ENCODE measurements at places on chromosomes 7 and 10.

- DNase-seq: no peak
Measured at GRCh38 chr7:95298091-95298490, 26.2 kb downstream of the PON1 start.

DNA sequence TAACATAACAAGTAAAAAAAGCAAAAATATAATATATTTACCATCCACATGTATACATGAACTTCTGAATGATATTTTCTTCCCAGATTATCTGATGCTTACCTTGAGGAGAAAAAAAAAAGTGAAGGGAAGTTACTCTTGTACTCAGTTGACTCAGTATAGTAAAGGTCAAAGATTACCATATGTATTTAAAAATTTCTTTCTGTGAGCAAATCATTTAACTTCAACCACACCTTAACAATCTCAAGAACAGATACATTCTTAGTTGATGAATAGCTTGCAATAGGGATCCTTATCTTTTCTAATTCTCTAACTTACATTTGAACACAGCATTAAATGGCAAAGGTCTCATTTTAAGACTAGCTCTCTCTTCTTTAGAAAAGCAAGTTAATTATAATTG, 29.8 kb downstream of the PRR15 start:
- no peak for DNase-seq

GRCh38 chr10:15571575-15571974, 148.1 kb downstream of the ITGA8 start:
- no peak for DNase-seq

GRCh38 chr7:135728136-135728669, at the start of gene SLC13A4:
Gene SLC13A4 (minus strand): TSS chr7:135728186. CDS start chr7:135727496, 690 bp downstream.
- DNase-seq: no peak

DNA sequence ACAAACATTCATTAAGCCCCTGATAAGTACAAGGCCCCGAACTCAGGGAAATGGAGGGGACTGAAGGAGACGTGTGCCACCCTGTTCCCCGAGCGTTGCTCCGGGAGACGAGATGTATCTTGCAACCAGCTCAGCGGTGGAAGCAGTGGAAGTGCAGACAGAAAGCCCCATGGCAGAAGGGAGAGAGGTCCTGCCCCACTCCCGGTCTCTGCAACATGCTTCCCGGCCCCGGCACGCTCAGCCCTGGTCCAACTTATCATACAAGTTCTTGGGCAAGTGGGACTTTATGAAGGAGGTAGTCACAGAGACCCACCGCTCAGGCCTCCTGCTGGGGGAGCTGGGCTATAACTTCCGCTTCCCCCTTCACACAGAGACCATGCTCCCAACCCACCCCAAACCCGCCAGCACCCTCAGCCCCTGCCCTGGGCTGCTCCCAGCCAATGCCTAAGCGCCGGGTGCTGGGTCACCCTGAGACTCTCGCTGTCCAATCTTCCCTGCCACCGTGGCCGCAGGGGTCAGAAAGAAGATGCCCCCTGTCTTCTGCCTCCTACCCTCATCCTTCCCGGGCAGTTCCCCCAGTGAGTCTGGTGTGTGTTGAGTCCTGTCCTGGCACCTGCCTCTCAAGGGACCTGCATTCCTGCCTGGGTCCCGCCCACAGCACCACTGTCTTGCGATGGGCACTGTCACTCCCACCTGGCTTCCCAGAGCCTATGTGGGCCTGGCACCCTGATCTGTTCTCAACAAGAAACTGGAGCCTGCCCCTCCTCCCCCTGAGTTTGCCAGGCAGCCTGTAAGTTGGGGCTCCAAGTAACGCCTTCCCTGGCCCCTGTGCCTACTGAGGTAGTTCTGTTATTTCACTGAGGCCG, 157.7 kb downstream of the PRKAG2 start:
- no peak for DNase-seq

- no peak for DNase-seq
Measured at GRCh38 chr10:28298951-28299350, 3.9 kb downstream of the MPP7 start.

DNA sequence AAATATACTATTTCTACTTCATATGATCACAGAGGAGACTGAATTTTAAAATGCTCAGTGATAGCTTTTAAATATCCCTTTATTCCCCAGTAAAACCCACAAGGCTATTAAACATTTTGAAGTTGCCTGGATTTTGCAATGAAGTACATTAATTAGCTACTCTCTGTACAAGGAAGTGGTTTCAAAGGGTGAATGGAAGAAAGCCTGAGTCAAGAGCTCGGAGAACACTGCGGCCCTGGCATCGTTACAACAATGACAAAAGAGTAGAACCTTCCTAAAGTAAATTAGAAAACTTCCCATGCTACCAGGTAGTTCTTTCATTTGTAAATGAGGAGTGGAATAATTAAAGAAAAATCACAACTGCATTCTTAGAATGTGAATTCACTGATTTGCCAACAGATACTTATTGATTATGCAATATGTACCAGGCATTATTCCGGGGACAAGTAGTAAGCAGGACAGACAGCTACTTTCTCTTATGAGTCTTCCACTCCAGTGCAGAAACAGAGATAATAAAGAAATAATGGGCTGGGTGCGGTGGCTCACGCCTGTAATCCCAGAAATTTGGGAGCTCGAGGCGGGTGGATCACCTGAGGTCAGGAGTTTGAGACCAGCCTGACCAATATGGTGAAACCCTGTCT, 63.0 kb downstream of the ZNF22 start:
- no peak for DNase-seq

DNA sequence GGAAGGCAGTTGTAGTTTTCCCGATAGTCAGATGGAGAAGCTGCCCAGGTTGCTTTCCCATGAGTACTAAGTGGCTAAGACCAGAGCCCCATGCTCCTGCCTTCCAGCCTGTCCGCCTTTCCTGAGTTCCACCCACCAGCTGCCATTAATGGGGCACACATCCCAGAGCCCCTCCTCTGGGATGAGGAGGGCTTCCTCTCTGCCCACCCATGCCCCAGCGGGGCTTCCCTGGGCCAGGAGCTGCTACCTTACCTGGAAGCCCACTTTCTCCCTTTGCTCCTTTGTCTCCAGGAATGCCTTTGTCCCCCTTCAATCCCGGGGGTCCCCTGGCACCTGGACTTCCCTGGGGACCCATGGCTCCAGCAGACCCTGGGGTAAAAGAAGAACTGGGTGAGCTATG, 7.8 kb downstream of the SFTPD start:
- no peak for DNase-seq

DNA sequence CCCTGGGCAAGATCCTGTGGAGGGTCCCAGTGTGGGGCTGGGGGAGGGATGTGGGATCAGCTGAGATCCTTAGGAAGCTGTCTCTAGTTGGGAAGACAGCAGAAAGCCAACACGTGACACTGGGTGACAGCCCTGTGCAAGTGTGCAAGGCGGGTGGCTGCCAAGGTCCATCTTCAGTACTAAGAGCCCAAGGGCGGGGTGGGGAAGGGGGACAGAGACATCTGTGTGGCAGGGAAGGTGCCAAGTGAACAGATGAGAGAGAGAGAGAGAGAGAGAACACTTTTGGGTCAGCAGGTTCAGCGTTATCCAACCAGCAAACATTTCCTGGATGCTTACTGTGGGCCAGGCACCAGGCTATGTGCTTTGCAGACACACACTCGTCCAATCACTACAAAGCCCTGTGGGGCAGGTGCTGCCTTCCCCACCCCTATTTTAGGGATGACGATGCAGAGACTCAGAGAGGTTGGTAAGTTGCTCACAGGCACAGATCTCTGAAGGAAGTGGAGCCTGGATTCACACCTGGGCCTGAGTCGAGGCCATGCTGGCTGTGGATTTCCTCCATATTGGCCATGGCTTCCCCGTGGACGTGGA, 135.7 kb downstream of the GRK5 start:
- DNase-seq: no peak

DNA sequence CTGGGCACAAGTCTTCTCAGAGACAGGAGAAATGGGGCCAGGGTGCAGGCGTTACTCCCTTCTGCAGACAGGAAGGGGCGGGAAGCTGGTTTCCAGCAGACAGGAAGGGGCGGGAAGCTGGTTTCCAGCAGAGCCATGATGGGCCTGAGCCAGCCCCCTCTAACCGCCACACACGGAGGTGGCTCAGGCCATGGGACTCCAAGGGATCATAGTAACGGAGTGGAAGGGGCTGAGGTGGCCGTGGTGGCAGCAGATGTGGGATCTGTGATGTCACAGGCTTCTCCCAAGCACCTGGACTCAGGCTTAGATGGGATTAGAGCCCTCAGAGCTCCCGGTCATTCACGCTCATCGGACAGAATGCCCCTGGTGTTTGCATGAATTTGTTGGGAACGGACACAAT, 177.8 kb downstream of the USP6NL start:
- no peak for DNase-seq

DNA sequence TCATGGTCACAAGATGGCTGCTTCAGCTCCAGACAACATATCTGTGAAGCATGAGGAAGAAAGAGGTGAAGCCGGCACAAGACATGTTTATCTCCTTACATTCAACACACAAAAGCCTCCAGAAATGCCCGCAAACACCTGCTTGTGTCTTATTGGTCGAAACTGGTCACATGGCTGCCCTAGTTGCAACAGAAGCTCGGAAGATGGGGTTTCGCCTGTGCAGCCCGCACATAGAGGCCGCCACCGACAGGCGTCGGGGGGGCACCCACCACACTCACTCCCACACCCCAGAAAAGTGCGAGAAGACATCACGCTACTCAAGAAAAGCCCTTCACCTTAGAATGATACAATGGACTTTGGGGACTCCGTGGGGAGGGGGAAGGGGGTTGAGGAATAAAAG, 63.0 kb upstream of the MGMT start:
- no peak for DNase-seq

DNA sequence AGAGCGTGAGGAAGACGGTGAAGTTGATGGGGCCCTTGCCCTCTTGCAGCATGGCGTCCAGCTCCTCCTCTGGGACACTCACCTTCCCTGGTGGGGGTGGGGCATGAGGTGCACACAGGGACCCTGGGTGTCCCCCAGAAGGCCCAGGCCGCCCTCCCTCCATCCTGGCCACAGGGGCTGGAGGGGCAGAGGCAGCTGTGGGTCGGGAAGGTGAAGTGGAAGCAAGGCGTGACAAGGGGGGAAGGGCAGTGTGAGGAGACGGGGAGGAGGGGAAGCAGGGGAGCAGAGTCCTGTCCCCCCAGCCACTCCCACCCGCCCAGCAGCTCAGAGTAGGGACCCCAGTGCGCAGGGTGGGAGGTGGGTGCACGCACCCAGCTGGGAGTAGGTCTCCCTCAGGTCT, 791 bp downstream of the MYL7 start:
- DNase-seq: no peak

DNA sequence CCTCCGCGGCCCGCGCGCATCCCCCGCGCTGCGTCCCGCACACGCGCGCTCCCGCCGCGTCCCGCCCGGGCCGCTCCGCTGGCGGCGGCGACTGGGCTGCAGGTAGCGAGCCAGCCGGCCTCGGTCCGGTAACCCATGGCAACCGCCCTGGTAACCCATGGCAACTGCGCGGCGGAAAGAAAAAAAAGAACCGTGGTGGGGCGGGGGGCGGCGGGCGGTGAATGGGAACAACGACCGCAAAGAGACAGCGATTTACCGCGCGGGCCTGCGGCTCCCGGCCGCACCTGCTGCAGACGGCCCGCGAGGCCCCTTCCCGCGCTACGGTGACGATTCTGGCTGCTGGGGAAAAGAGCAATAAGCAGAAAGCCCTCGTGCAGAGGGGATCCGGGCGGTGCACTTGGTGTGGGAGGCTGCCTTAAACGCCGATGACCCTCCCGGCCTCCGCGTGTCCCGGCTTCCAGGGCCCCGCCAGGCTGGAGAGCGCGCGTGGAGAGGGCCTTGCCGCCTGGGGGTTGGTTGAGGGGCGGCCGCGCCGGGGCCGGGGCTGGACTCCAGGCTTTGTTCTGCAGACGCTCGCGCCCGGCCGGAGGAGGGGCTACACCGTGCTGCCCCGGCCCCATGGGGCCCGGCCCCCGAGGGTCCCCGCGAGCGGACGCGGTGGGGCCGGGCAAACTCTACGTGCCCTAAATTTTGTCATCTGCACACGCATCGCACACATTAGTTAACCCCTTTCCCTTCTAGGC, 84.7 kb downstream of the SNX10 start:
- DNase-seq: no peak

GRCh38 chr7:122304319-122304975, at the start of gene FEZF1:
Gene FEZF1 (minus strand): TSS chr7:122304750. CDS start chr7:122304437, 313 bp downstream.
- DNase-seq: no peak

Measured in activated CD4-positive, CD25-positive, alpha-beta regulatory T cell (primary cell).